ENCODE measurements at places on chromosomes 3 and 15.

DNA sequence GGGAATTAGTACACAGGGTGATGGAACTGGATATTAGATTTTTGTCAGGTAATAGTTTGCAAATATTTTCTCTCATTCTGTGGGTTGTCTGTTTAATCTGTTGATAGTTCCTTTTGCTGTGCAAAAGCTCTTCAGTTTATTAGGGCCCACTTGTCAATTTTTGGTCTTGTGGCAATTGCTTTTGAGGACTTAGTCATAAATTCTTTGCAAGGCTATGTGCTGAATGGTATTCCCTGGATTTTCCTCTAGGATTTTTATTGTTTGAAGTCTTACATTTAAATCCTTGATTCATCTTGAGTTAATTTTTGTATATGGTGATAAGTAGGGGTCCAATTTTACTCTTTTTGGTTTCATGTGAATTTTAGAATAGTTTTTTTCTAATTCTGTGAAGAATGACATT is 111.3 kb downstream of the ARRDC4 start:
- DNase-seq = no peak

GRCh38 chr3:10426346-10427220 is 78.8 kb downstream of the ATP2B2 start:
- DNase-seq = no peak

DNA sequence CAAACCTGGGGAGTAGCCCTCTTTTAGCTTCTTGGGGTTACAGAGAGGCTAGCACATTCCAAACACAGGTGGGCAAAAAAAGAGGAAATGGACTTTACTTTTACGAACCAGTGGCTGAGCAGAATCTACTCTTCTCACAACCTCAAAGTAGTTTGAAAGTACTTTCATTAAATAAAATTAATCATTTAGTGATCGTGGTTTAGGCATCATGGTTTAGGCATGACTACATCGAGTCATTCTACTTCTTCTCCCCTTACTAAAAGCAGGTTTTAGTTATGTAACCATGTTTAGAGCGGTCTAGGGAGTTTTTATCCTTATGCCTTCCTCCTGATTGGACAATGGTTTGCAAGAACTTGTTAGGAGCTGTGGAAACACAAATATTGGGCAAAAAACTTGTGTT is 2.5 kb upstream of the GREM1 start:
- peak; percentile 33 for DNase-seq

GRCh38 chr15:77709135-77709886 is 76.6 kb upstream of the LINGO1 start:
- no peak for DNase-seq

DNA sequence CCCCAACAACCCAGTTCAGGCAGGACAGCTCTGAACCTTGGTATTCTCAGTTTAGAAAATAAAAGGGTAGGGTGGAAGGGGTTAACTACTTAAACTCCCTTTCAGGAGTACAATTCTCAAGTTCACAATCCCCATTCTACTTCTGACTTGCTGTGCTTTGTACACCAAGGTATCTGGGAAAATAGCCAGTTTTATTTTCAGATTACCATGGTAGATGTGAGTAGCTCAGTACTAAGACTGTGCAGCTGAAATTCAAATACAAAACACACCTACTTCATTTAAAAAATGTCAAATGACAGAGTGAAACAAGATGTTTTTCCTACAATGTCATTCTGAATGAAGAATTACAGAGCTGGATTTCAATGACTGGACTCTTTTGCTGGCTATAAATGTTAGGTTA is 27.4 kb downstream of the SLC7A14 start:
- DNase-seq = no peak

DNA sequence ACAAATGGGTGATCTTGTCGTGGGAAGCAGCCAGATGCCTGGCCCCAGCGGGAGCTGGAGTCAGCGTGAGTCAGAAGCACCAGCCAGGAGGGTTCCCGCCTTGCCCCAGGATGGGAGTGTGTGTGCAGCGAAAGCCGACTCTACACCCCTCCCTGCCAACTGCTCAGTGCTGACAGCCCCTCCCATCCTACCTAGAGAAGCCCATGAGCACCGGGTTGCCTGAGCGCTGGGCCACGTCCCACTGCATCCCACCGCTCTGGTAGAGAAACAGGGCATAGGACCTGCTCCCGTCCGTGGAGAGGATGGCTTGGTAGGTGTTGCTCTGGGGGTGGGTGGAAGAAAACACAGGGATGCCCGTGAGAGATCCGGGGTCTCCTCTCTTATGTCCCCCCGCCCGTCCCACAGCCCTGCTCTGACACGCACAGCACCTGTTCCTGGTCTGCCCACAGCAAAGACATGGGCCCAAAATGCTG is 42.9 kb downstream of the MUC4 start:
- peak; percentile 9 for DNase-seq

DNA sequence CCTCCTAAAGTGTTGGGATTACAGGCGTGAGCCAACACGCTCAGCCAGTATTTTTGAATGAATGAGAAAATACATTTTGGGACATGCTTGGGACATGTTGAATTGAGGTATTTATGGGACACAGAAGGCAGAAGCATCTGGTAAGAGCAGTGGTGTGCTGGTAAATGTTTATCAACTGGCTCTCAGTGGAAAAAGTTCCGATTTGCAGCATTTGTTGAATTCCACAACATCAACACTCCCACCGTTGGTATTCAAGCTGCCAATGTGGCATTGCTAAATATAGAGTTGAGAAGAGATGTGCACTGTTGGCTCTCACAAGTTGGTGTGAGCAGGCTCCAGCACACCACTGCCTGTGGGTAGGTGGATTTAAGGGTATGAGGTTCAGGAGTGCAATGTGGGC is 35.8 kb upstream of the LRRFIP2 start:
- DNase-seq = no peak

- DNase-seq = no peak
Observed at GRCh38 chr3:107861904-107862303, 228.9 kb downstream of the CD47 start.

DNA sequence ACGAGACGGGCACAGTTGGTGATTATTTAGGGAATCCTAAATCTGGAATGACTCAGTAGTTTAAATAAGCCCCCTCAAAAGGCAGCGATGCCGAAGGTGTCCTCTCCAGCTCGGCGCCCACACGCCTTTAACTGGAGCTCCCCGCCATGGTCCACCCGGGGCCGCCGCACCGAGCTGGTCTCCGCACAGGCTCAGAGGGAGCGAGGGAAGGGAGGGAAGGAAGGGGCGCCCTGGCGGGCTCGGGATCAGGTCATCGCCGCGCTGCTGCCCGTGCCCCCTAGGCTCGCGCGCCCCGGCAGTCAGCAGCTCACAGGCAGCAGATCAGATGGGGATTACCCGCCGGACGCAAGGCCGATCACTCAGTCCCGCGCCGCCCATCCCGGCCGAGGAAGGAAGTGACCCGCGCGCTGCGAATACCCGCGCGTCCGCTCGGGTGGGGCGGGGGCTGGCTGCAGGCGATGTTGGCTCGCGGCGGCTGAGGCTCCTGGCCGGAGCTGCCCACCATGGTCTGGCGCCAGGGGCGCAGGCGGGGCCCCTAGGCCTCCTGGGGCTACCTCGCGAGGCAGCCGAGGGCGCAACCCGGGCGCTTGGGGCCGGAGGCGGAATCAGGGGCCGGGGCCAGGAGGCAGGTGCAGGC is 318.0 kb downstream of the FGF12 start:
- DNase-seq = peak; percentile 64

- DNase-seq = no peak
Observed at GRCh38 chr3:187352581-187353575, 15.3 kb upstream of the RTP4 start.

GRCh38 chr3:155009217-155009616 is 70.9 kb upstream of the MME start:
- DNase-seq = no peak

DNA sequence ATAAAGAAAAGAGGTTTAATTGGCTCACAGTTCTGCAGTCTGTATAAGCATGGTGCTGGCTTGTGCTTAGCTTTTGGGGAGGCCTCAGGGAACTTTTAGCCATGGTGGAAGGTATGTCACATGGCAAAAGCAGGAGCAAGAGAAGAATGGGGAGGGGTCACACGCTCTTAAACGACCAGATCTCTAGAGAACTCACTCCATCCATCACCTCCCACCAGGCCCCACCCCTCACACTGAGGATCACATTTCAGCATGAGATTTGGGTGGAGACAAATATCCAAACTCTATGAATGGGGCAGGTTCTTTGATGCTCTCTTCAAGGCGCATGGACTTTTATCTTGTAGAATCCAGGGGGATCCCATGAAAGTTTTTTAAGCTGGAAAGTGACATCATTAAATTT is 75.7 kb downstream of the ITPR1 start:
- no peak for DNase-seq

GRCh38 chr3:197125636-197126035 is 96.0 kb upstream of the MELTF start:
- no peak for DNase-seq

- peak; percentile 23 for DNase-seq
Observed at GRCh38 chr3:101690972-101691371, 4.5 kb upstream of the RPL24 start.

GRCh38 chr15:94125156-94125555 is 106.2 kb upstream of the MCTP2 start:
- DNase-seq = no peak

DNA sequence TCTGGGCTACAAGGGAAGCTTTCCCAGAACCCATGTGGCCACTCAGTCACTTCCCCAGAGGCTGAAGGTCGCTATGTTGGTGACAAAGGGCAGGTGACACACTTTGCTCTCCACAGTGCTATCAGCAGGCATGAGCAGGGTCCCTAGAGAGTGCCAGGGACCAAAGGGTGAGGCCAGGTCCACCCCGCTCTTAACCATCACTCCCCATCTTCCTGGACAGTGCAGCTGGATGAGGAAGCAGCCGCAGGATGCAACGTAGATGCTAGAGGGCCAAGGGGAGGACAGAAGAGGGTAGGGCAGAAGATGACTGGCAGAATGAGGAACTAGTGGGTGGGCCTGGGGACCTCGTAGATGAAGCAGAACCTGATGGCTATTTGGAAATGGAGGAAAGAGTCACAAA is 13.6 kb upstream of the LTF start:
- no peak for DNase-seq

GRCh38 chr3:94405258-94406035 is 342.6 kb downstream of the NSUN3 start:
- no peak for DNase-seq

DNA sequence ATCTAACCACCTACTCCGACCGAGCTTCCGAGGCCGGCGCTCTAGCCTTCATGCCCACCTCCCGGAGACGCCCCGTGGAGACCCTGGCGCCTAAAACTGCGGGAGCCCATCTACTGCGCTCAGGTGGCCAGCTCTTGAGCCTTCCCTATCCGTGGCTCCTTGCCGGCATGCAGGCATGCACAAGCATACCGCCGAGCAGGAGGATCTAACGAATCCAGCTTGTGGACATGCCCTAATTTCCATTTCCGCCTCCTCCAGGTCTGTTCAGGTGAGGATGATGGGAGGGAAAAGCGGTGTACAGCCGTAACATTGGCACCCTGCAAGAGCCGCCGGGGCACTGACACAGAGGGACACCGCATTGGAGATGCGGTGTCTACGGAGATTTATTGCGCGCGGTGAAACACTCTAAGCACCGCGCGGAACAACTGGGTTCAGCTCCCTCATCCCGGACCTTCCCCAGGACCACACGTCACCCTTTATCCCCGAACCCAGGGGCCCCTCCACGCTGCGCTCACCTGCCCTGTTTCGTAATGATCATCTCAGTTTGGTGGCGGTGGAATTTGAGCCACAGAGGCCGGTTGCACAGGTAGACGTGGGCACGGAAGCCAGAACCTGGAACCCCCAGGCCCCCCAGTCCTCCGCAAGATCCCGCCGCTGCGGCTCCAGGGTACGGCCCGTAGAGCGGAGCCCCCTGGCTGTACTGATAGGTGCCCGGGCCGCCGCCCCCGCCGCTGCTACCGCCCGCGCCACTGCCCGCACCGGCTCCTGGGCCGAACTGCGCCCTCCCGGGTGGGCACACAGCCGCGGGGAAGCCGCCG is 1.0 kb downstream of the EOMES start:
- DNase-seq = peak; percentile 76

- no peak for DNase-seq
Observed at GRCh38 chr15:40275523-40275922, 7.3 kb downstream of the ANKRD63 start.

- no peak for DNase-seq
Observed at GRCh38 chr3:15631426-15632211, 30.1 kb downstream of the BTD start.

- no peak for DNase-seq
Observed at GRCh38 chr3:193756536-193756935, 163.5 kb downstream of the OPA1 start.

DNA sequence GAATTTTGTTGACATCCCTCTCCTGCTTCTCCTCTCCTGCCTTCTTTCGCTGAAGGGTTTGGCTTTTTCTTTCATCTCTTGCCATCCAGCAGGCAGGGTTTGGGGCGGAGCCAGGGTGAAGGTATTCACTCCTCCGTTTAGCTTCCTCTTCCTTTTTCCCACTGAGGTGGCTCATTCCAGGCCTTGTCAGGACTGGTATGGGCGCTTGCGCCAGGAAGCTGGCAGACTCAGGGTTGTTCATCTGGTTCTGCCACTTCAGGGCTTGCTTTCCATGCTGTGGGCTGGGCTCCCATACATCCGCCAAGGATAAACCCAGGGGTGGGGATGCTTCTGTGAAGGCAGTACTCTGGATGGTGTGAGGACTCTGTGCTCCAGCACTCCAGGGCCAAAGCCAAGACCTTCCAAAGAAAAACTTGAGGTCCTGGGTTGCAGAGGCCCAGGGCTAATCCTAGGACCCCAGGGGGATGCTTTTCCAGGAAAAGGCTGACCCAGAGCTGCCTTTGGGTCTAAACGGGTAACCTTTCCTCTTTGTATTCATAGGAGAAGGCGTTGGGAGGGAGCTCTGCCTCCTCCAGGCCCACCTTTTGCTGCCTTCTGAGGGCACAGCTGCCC is 7.7 kb upstream of the AMOTL2 start:
- no peak for DNase-seq

- DNase-seq = no peak
Observed at GRCh38 chr3:156776031-156776430, 50.1 kb upstream of the LEKR1 start.

DNA sequence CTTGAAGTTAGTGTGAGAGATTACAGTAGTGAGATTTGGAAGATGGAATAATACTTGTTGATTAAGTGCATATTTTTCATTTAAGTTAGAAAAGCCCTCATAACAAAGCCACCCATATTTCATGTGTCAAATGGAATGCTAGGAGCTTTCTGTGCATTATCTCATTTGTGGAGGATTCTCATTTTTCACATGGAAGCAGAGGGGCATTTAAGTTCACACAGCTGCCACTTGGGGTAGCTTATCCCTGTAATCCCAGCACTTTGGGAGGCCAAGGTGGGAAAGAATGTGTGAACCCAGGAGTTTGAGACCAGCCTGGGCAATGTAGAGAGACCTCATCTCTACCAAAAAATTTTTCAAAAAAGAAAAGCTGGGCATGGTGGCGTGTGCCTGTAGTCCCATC is 55.2 kb downstream of the RAB7A start:
- DNase-seq = no peak
